ENCODE measurements at places on chromosomes 3 and 15.
A peak's percentile ranks its signal among the peaks of the same experiment; 100 is the strongest.

GRCh38 chr15:31499953-31500765, 173.5 kb downstream of the KLF13 start:
- H3K4me1 ChIP-seq = no peaks in the 10 kb centered on the region
- no peak overlapping the region for H3K4me3 ChIP-seq
- H3K27me3 ChIP-seq = 0 out of 2 replicates have a peak, but pooled peaks cover 5% of the 10 kb centered on the region
- no peak overlapping the region for H3K27ac ChIP-seq
- no peaks in the 10 kb centered on the region for H3K36me3 ChIP-seq

- no peaks in the 10 kb centered on the region for H3K36me3 ChIP-seq
- 0 out of 2 replicates have a peak, but pooled peaks cover 5% of the 10 kb centered on the region for H3K27me3 ChIP-seq
- H3K4me1 ChIP-seq = no peaks in the 10 kb centered on the region
- DNase-seq = peak; percentile 2
- H3K4me3 ChIP-seq = no peak overlapping the region
Observed at GRCh38 chr3:140363801-140364200, 314.1 kb upstream of the TRIM42 start.

DNA sequence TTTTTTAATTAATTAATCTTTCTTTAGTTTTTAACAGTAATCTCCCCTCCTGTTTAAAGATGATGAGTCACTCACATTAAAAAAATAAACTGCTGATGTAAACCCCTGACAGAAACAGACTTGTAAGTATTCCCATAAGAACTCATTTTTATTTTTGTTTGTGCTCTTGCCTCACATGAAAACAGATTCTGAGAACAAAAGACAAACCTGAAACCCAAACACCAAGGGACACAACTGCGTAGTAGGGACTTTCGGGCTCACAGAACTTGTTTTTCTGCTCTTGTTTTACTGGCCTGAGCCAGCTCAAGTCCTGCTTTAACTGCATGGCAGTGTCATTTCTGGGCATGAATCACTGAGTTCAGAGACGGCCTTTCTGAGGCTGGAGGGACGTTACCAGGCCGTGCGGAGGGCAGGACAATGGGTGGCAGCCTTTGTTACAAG, 600.8 kb downstream of the FOXP1 start:
- peak overlapping the region; percentile 99 for H3K27ac ChIP-seq
- H3K27me3 ChIP-seq = no peaks in the 10 kb centered on the region
- peaks cover 27% of the 10 kb centered on the region for H3K36me3 ChIP-seq
- peaks cover 53% of the 10 kb centered on the region for H3K4me1 ChIP-seq

GRCh38 chr15:99409097-99409473, 156.7 kb upstream of the MEF2A start:
- H3K27ac ChIP-seq = no peak overlapping the region
- peak; percentile 73 for DNase-seq
- H3K4me3 ChIP-seq = no peak overlapping the region
- peaks cover 19% of the 10 kb centered on the region for H3K4me1 ChIP-seq
- H3K36me3 ChIP-seq = no peaks in the 10 kb centered on the region

DNA sequence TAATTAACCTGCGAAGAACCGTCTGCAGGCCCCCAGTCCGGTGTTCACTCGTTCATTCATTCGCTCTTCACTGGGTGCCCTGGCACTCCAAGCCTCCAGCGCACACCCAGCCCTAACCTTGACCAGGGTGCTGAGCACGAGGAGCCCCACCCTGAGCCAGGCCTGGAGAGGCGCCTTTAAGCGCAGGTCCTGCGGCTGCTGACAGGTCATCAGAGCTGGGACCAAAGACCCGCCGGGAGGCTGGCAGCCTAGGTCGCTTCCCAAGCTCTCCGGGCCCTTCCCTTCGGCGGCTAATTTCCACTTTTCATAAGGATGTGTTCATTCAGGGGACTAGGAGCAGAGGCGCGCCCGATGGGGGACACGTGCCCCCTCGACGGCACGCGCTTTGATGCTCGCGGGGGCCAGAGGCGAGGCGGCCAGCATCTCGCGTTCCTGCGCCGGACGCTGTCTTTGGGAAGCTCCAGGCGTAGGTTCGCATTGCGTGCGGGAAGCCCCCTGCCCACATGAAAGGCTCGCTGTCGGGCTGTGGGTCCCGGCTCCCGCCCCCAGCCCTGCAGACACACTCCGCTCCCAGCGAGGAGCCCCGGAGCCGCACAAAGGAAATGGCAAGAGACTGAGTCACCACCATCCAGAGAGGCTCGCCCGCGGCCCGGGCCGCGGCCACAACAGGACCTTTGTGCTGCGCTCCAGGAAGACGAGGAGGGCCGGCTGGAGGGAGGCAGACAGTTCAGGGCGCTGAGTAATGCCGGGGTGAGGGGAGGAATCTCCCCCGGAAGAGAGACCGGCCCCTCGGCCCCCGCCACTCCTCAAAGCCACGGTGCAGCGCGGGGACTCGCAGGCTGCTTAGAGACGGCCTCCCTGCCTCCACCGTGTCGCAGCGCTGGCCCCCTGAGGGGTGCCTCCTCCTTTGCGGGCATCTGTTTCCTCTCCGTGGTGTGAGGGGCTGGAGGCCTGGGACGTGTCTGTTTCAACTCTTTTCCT, 266.4 kb upstream of the HES1 start:
- no peak overlapping the region for H3K27ac ChIP-seq
- no peak for DNase-seq
- H3K27me3 ChIP-seq = peaks cover 32% of the 10 kb centered on the region
- H3K4me1 ChIP-seq = no peaks in the 10 kb centered on the region
- H3K4me3 ChIP-seq = no peak overlapping the region

DNA sequence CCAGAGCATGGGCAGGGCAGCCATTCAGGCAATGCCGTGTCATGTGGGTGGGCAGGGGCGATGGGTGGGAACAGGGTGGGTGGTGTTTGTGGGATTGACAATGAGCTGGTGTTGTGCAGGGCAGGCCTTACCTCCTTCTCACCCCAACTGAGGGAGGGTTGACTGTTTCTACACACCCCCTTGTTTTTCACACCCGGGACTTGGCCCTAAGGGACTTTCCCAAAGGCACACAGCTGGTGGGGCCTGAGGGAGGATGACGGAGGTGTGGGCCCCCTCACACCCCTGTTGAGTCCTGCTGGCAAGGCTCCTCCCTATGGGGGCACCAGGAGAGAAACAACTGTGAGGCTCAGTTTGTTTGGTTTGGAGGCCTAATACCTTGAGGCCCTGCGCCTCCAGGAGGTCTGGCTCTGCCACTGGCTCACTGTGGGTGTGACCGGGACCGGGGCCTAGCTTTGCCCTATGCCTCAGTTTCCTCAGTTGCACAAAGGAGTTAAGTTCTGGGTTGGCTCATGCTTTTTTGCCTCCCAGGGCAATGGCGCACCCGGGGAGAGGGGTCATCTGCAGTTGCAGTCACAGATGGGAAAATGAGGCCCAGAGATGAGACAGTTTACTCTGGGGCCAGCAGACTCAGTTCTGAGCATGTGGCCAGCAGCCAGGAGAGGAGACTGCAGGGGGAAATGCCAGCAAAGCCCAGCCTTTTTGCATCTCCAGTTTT, 5.1 kb upstream of the DNAH1 start:
- no peak for DNase-seq
- H3K27ac ChIP-seq = no peak overlapping the region
- no peaks in the 10 kb centered on the region for H3K27me3 ChIP-seq
- no peaks in the 10 kb centered on the region for H3K36me3 ChIP-seq
- no peak overlapping the region for H3K4me3 ChIP-seq

DNA sequence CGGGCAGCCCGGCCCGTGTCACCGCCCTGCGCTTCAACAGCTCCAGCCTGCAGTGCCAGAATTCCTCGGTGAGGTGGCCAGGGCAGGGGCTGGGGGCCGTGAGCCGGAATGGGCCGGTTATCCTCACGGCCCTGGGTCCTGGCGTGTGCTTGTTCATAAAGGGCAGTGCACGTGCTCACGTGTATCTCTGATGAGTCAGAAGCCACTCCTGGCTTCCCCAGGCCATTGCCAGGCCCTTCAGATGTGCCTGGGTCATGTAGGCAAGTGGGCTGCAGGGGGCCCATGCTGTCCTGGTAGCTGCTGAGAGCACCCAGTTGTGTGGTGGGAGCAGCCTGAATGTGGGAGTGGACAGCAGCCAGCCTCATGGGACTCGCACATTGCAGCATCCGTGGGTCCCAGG, 29.2 kb downstream of the PLXNA1 start:
- H3K36me3 ChIP-seq = peaks cover 4% of the 10 kb centered on the region
- no peak overlapping the region for H3K4me3 ChIP-seq
- H3K27me3 ChIP-seq = no peaks in the 10 kb centered on the region
- peak; percentile 37 for DNase-seq

DNA sequence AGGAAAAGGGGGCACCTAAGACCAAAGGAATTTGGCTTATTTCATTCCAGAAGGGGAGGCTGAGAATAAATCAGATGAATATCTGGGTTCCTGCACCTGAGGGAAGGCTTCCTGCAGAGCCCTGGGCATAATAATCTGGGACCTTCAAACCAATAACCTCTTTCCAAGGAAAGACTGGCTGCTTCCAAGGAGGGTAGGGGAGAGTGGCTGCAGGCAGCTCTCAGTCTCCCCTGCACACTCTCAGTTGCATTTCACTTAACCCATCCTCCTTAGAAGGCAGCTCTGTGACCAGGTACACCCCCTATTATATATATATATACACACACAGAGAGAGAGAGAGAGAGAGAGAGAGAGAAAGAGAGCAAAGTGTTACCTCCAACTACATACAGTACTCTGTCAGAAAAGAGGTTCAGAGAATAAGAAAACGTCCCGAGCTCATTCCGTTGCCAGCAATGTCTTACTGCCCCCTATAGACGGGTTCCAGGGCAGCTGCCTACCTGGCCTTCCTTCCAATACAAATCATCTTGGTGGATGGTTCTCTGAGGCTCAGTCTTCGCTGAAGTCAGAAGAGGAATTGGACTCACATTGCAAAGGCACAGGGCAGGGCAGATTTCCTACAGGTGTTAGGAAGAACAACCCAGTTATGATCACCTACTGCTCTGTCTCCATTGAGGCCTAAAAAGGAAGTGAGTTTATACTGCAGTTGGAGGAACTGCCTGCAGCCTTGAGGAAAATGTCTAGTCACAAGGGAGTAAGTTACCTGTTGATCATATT, 26.1 kb downstream of the CAPN3 start:
- H3K4me1 ChIP-seq = no peaks in the 10 kb centered on the region
- H3K27me3 ChIP-seq = no peaks in the 10 kb centered on the region
- peak; percentile 57 for DNase-seq
- H3K4me3 ChIP-seq = no peak overlapping the region
- H3K27ac ChIP-seq = no peak overlapping the region

DNA sequence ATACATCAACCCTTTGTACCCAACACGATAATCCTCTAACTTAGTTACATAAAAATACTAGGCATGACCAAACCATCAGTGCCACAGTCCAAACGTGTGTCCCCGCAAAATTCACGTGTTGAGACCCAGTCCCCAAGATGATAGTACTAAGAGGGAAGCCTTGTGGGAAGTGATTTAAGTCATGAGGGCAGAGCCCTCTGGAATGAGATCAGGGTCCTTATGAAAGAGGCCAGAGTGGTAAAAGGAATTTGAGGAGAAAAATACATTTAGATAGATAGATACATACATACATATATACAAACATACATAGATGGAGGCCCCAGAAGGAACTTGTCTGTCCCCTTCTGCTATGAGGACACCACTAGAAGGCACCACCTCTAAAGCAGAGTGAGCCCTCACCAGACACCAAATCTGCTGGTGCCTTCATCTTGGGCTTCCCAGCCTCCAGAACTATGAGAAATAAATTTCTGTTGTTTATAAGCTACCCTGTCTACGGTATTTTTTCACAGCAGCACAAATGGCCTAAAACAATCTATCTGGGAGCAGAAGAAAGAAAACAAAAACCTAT, 8.0 kb downstream of the TBC1D2B start:
- no peak overlapping the region for H3K4me3 ChIP-seq
- no peaks in the 10 kb centered on the region for H3K27me3 ChIP-seq
- no peaks in the 10 kb centered on the region for H3K36me3 ChIP-seq
- DNase-seq = no peak
- H3K27ac ChIP-seq = peak overlapping the region; percentile 16

GRCh38 chr15:69164807-69165636, 4.6 kb downstream of the GLCE start:
- H3K4me1 ChIP-seq = no peaks in the 10 kb centered on the region
- H3K27me3 ChIP-seq = no peaks in the 10 kb centered on the region
- H3K4me3 ChIP-seq = no peak overlapping the region
- H3K27ac ChIP-seq = no peak overlapping the region
- H3K36me3 ChIP-seq = no peaks in the 10 kb centered on the region
- DNase-seq = peak; percentile 44

DNA sequence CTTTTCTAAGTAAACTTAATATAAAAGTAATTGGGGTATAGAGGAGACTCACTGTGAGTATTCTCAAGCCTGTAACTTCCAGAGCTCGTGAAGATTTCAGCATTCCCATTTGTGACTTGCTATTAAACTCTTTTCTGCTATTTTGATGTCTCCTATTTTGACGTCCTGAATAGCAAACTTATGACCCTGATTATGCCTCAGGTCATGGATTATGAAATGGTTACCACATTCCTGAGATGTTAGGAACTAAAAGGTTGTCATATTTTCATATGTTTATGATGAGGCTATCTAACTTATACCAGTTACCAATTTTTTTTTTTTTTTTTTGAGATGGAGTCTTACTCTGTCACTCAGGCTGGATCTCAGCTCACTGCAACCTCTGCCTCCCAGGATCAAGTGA, 105.5 kb downstream of the ATG7 start:
- no peak for DNase-seq
- H3K4me1 ChIP-seq = no peaks in the 10 kb centered on the region
- no peaks in the 10 kb centered on the region for H3K27me3 ChIP-seq
- peaks cover 10% of the 10 kb centered on the region for H3K36me3 ChIP-seq

DNA sequence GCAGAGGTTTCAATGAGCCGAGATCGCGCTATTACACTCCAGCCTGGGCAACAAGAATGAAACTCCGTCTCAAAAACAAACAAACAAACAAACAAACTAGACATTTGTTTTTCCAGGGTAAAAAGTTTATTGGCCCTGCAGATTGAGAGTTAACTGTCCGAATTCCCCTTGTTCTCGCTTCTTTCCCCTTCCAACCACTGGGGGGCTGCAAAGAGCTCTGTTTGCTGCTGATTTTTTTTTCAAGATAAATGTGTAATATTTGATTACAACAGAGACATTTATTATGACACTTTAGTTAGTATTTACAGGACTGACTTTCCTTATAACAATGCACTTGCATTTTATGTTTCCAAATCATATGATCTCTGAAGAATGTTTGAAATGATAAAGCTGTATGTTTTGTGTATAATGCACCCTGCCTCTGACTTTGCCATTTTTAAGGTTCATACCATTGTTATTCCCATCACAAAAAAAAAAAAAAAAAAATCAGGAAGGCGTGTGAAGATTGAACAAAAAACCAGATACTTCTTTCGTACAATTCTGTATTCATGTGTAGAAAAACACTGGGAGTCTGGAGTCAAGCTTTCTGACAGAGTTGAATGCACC, 2.8 kb downstream of the CLSTN2 start:
- H3K36me3 ChIP-seq = no peaks in the 10 kb centered on the region
- no peak overlapping the region for H3K4me3 ChIP-seq
- H3K27me3 ChIP-seq = peaks cover 40% of the 10 kb centered on the region

GRCh38 chr3:186965141-186965879, 35.0 kb downstream of the ST6GAL1 start:
- H3K27me3 ChIP-seq = peaks cover 31% of the 10 kb centered on the region
- no peak overlapping the region for H3K27ac ChIP-seq
- no peaks in the 10 kb centered on the region for H3K36me3 ChIP-seq
- H3K4me3 ChIP-seq = no peak overlapping the region
- DNase-seq = no peak

Data from GM23248 (cell line).